Left kidney (tissue), 8 donors: ENCODE measurements at places on chromosomes 1 and 21. TPM values are rescaled to one million over a fixed set of nuclear protein-coding genes. Genes with fewer than 3 reads are reported as not detected.

ZFP69 gene
- 10.0 TPM for polyA plus RNA-seq

PCNX2 gene
- polyA plus RNA-seq: 16.1 TPM

- DNase-seq: no peak
These were observed 54.5 kb downstream of the GNG4 start for GRCh38 chr1:235595079-235595478.

DNA sequence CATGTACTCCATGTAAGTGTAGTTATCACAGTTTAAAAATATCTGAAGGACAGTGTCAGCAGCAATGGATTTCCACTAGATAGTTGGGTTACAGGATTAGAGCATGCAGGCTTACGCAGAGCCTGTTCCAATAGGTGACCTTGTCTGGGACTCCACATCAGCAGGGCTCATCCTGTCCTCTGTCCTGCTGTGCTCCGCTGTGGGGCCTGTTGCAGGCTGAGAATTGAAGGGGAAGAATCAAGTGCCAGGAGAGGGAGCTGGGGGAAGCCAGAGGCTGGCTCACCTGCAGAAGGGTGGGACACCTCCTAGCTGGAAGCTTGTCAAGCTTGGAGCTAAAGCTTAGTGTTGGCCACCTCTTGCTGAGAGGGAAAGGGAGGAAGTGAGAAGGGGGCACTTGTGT, 62.8 kb downstream of the XCL2 start:
- no peak for DNase-seq

DNA sequence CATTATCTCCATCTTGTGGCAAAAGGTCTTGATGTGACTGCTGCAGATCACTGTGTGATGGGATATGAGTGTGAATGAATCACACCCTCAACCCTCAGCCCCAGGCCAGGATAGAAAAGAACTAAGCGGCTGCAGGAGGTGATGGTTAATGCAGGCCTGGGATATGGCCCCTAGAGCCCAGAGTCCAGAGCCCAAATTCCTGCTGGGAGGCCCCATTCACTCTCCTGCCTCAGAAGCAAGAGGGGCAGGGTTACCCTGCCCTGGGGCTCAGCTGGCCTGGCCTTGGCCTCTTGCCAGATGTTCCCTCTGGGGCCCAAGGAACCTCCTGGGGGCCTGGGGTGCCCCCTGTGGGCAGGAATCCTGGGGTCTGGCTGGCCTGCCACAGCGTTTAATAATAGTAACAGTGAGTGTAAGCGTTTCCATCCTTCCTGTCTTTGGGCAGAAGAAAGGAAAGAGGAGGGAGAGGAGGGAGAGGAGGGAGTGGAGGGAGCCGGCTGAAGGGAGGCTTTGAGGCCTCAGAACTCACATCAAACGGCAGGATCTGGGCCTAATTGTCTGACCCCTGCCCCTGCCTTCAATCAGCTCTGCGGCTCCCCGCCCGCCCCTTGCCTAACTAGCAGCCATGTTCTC, 26.2 kb downstream of the DMAP1 start:
- no peak for DNase-seq

DNA sequence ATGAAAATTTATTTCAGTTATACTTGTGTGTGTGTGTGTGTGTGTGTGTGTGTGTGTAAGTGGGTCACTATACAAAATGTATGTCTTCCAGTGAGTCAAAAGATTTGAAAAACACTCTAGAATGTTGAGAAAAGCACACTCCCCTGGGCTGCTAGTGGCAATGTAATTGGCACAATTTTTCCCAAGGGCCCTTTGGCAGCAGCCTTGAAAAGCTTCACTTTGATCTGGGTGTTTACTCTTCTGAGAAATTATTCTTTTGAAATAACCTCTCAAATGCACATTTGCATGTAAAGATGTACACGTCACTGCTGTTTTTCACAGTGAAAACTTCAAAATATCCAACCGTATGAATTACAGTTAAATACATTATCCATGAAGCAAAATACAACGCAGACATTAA, 22.1 kb upstream of the SLC44A3 start:
- no peak for DNase-seq
